ENCODE measurements at places on chromosomes 6 and 20.

- DNase-seq = no peak
Observed at GRCh38 chr20:24703284-24703610, 233.8 kb downstream of the SYNDIG1 start.

DNA sequence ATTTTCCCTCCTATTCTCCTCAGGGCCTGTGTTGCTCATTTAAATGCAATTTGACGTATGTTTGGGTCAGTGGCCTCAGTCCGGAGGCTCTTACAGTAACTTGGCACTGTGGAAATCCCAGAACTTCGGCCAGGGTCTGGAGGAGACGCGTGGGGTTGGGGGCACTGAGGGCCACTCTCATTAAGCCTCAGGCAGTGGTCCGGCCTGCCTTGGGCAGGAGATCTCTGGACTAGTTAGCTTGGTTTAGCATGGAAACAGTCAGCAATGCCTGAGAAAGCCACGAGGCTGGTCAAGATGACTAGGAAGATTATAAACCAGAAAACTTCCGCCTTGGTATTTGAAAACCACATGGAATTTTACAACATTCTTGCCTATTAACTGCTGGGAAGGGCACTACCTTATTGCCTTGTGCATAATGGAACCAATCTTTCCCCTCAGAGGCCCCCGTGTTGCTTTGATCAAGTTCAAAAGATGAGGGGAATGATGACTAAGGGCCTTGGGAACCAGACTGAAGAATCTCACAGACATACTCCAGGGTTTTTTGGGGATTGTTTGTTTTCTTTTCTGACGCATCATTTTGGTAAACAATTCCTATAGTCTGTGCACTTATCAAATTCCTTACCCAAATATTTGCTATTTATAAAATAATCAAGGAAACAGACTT lies 206.0 kb upstream of the PREP start:
- peak; percentile 100 for DNase-seq

GRCh38 chr20:12640251-12640650 lies 368.5 kb upstream of the SPTLC3 start:
- no peak for DNase-seq

DNA sequence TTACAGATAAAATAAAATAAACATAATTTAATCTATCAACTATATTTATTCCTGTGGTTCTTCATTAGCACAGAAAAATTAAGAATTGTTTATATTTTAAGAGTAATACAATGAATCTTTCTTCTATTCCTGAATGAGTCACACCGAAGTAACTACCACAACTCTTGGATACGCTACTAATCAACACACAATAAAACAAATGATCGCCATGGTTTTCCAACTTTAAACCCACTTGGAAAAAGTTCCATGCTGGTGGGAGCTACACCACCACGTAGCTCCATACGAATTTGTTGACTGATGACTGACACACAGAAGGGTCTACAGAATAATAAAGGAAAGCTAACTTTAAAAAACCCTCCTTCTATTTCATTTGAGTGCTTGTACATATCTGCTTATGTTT lies 135.8 kb upstream of the NEDD9 start:
- DNase-seq = peak; percentile 53

DNA sequence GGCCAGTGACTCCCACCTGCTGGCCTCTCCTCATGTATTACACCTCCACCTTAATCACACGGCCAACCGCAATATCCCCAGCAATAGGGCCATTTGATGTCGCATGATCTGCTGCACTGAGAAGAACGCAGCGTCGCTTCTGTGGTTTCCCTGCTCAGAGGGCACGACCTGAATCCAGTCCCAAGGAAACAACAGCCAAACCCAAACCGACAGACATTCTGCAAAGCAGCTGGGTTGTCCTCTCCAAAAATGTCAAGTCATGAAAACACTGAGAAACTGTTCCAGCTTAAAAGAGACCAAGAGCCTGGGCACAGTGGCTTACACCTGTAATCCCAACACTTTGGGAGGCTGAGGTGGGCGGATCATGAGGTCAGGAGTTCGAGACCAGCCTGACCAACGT lies 7.5 kb upstream of the BPI start:
- no peak for DNase-seq

DNA sequence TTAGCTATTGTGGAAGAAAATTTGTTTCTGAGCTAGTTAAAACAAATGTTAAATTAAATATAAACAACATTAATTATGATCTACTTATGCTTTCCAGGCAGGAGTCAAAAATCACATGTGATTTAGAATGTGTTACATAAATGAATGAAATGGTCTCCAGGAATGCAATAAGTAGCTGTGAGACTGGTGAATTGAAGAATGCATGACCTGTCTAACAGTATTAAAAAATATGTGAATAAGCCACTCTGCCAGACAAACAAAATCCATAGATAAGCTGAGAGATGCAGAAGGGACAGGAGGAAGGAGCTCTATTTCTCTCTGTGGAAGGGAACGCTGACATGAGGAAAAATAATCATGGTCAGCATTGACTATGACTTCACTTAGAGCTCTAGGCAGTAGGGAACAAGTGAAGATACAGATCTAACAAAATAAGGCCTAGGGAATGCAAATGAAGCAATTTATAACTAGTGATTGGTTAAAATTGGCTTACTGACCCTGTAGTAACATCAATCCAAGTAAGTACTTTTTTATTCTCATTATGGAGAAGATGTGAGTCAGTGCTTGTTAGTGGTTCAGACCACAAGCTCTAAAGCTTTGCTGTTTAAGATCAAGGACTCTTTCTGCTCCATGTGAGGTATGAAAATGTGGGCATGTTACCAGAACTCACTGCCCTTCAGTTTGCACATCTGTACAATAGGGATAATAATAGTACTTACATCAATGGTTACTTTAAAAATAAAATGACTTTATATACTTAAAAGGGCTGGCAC lies 432.6 kb downstream of the MMUT start:
- peak; percentile 54 for DNase-seq

- DNase-seq = no peak
Observed at GRCh38 chr6:37922563-37922962, 103.0 kb downstream of the ZFAND3 start.

- DNase-seq = peak; percentile 74
Observed at GRCh38 chr6:118894425-118895260, 691 bp downstream of the ASF1A start.

- no peak for DNase-seq
Observed at GRCh38 chr20:6606651-6607050, 160.8 kb upstream of the BMP2 start.

DNA sequence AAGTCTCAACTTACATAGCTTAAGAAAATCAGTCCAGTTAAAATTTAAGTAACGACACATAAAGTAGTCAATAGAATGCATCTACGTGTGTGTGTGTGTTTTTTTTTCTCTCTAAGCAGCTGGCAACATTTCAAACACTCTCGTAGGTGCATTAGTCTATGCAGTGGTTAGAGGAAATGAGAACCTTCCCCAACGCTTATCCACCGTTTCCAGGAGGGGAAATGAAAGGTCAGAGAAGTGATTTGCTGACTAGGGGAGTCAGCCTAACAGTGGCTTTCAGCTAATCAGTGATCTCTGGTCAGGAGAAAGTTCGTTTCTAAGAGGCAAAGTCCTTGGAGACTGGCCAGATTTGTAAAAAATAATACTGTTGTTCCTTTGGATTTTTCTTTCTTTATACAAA lies 806.6 kb downstream of the C6orf118 start:
- DNase-seq = no peak

DNA sequence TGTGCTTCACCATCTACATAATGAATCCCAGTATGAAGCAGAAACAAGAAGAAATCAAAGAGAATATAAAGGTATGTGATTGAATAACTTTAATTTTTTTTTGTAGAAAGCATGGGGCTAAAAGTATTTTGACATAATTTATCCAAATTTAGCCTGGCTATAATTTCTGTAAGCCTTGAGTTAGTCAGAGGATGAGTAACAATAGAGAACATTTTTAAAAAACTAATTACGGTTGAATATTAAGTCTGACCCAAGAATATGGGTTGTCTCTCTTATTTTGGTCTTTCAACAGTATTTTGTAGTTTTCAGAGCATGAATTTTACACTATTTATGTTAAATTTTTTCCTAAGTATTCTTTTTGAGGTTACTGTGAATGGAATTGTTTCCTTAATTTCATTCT lies 2.5 kb downstream of the GMNN start:
- no peak for DNase-seq

GRCh38 chr20:23257848-23258746 lies 92.5 kb upstream of the NXT1 start:
- peak; percentile 94 for DNase-seq

DNA sequence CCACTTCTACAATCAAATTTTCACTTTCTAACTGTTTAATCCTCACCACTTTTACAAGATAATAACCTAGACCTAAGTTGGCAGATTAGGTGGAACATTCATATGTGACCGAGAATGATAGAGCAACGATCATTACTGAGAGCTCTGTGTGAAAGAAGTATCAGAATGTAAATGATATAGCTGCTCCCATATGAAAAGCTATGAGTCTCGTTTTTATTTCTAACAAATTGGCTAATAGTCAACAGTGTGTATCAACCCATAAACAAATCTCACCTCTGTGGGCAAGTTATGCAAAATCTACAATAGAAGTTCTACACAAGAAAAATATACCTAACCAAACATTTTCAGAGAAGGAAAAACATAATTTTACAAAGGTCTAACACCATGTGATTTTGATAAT lies 3.7 kb downstream of the LGSN start:
- DNase-seq = no peak

DNA sequence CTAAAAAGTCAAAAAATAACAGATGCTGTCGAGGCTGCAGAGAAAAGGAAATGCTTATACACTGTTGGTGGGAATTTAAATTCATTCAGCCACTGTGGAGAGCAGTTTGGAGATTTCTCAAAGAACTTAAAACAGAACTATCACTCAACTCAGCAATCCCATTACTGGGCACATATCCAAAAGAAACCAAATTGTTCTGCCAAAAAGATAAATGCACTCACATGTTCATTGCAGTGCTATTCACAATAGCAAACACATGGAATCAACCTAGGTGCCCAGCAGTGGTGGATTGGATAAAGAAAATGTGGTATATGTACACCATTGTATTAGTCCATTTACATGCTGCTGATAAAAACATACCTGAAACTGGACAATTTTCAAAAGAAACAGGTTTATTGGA lies 116.0 kb upstream of the VGLL2 start:
- no peak for DNase-seq

GRCh38 chr20:49479785-49480184 lies 2.7 kb downstream of the KCNB1 start:
- no peak for DNase-seq

DNA sequence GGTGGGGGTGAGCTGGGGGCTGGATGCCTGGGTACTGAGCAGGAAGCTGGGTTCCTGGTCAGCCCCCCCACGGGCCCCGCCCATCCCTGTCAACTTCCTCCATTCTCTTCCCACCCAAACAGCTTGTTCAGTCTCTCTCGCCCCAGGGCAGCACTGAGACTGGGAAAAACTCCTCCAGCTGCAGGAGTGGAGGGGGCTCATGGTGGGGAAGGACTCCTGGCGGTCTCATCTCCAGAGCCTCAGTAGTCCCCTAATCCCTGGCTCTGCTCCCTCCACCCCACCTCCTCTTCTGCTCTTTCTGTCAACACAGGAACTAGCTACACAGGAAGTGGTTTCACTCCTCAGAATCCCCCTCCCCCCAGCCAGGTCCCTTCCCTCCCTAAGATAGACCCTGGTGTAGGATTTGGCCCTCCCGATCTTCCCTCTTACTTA lies at the start of gene GPSM3:
TSS of gene GPSM3 (minus strand) at position 36 of the 432 bp plus-strand sequence. CDS start 130 bp downstream, outside the sequence.
- peak; percentile 46 for DNase-seq

DNA sequence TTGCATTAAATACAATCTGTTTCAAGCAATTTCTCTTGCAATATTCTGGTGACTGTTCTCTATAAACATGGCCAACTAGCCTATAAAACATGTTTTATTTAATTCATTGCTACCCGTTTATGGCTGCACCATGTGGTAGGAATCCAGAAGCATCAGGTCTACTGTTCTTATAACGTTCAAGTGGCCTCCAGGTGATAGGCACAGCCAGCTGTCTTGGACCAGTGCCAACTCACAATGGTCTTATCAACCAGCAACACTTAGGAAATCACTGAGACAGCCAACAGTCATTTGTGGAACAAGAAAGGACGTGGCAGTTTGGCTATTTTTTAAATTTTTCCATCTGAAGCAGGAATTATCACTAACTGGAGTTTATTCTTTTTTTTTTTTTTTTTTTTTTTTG lies 193.6 kb downstream of the NKAIN2 start:
- DNase-seq = no peak

- DNase-seq = no peak
Observed at GRCh38 chr6:109342506-109342905, 39.8 kb downstream of the CD164 start.

DNA sequence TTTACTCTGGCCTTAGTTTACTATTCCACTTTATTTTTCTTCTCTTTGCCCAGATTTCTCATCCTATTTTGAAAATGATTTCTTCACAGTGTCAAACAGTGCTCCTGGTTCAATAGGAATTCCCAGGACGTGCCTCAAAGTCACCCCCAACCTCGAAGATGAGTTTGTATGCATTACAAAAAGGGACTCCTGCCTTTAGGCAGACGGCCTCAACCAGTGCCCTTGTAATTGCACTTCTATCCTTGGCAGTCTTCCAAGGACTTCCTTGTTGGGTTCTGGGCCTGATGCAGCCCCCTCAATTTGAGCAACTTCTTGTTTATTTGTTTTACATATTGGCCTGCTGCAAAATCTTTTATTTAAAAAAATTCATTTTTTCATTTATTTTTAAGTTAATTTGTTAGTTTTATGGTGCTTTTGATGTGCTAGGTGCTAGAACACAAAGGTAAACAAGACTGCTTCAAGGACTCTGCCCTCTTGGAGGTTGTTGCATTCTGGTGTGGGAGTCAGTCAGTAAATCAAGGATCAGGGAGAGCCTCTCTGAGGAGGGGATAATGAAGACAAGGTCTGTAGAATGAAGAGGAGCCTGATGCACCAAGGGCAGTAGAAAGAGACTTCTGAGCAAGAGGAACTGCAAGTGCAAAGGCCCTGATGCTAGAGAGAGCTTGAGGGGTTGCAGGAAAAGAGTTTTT lies 181.5 kb upstream of the LAMP5 start:
- no peak for DNase-seq

GRCh38 chr20:45153147-45153546 lies 21.6 kb upstream of the PI3 start:
- DNase-seq = no peak

GRCh38 chr20:33689973-33690372 lies 3.8 kb upstream of the E2F1 start:
- peak; percentile 92 for DNase-seq

- DNase-seq = peak; percentile 88
Observed at GRCh38 chr6:131063028-131063763, at the start of gene EPB41L2. TSS of gene EPB41L2 (minus strand) at chr6:131063245. CDS start at chr6:130956485, 106,760 bp downstream.

GRCh38 chr6:71123051-71123450 lies 165.6 kb upstream of the OGFRL1 start:
- peak; percentile 48 for DNase-seq

GRCh38 chr20:57082357-57082945 lies 184.0 kb downstream of the BMP7 start:
- DNase-seq = no peak

GRCh38 chr6:119344306-119344705 lies 5.3 kb downstream of the MAN1A1 start:
- DNase-seq = no peak

Data from RPMI7951 (cell line).